ENCODE measurements at places on chromosomes 6 and 20.

DNA sequence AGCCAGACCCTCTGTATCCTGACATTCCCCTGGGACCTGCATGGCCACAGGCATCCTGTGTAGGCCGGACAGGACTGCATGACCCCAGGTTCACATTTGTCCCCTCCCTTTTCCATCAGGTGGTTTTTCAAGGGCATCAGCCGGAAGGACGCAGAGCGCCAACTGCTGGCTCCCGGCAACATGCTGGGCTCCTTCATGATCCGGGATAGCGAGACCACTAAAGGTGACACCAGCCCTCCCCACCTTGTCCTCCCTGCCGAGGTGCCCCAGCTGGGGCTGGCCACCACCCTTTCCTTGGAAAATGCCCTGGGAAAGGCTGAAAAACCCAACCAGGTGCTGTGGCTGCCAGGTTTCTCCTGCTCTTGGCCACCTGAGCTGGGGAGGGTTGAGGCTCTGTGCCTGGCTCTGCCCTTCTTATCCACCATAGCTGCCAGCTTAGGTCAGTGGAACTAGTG is 27.6 kb downstream of the HCK start:
- no peak for DNase-seq

DNA sequence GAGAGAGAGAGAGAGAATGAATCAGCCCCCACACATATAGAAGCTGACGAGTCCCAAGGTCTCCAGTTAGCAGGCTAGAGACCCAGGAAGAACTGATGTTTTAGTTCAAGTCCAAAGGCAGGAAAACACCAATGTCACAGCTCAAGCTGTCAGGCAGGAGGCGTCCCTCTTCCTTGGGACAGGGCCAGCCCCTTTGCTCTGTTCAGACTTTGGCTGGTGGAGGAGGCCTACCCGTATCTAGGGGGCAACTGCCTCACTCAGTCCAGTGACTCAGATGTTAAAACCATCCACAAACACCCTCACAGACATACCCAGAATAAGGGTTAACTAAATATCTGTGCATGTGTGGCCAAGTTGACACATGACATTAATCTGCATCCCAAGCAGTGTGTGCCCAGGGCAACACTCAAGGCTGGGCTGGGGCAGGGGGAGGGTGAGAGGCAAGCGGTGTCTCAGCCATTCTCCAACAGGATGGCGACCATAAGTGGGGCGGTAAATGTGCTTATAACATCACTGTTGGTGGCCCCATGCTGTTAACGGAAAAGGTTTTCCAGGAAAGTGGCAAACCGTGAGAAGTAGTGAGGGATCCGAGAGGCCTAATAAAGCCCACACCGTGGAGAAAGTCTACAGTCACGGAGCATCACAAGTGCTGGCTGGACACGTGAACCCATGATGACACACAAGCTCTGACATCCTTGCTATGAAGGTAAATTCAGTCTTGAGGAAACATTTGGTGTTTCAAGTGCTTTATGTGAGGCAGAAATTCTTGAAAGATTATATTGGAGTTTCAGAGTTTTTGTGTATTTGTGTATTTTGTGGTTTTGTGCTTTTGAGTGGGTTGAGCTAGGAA is 28.1 kb downstream of the RAMACL start:
- DNase-seq: no peak

- DNase-seq: no peak
These were observed 24.1 kb downstream of the HLA-B start for GRCh38 chr6:31332637-31333602.

DNA sequence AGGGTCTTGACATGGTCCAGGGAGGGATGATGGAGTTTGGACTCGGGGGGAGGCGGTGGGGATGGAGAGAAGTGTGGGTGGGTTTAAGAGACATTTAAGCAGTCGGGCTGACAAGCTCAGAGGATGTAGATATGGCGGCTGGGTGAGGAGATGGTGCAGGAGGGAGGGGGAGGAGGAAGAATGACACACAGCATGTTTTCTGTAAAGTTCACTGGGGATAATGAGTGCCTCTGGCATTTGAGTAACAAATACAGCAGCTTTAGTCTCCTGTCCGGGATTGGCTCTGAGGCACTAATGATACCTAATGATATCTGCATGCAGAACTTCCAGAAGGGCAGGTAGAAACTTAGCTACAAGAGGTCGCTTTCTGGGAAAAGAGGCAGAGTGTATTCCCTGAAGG is 107.8 kb downstream of the DHX35 start:
- no peak for DNase-seq

GRCh38 chr6:65110031-65110430 is 597.0 kb downstream of the EYS start:
- no peak for DNase-seq

- DNase-seq: no peak
These were observed 21.0 kb upstream of the MYT1 start for GRCh38 chr20:64143018-64143801.

- DNase-seq: no peak
These were observed 80.9 kb downstream of the CAP2 start for GRCh38 chr6:17474289-17474688.

DNA sequence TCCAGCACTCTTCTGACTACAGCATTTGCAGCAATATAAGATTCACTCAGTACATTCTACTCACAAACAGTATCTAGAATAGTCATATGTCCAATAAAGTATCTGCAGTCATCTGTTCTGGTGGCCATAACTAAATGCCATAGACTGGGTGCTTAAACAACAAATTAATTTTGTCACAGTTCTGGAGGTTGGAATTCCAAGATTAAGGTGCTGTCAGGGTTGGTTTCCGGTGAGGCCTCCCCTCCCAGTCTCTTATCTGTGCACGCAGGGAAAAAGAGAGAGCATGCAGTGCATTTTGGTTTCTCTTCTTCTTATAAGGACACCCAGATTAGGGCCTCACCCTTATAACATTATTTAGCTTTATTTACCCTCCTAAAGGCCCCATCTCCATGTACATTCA is 21.3 kb upstream of the NUS1 start:
- no peak for DNase-seq

Measured in stimulated activated CD4-positive, alpha-beta T cell treated with anti-CD3 and anti-CD28 coated beads, Interleukin-15, amount 100 ng/mL, for 1 hour (primary cell).